ENCODE measurements at places on chromosomes 12 and 14. TPM values are rescaled to one million over a fixed set of nuclear protein-coding genes. Genes with fewer than 3 reads are reported as not detected.

- DNase-seq = no peak
Observed at GRCh38 chr14:37985826-37986470, 221.8 kb upstream of the SSTR1 start.

- DNase-seq = peak; percentile 87
Observed at GRCh38 chr14:103716091-103716801, 636 bp downstream of the ZFYVE21 start.

DNA sequence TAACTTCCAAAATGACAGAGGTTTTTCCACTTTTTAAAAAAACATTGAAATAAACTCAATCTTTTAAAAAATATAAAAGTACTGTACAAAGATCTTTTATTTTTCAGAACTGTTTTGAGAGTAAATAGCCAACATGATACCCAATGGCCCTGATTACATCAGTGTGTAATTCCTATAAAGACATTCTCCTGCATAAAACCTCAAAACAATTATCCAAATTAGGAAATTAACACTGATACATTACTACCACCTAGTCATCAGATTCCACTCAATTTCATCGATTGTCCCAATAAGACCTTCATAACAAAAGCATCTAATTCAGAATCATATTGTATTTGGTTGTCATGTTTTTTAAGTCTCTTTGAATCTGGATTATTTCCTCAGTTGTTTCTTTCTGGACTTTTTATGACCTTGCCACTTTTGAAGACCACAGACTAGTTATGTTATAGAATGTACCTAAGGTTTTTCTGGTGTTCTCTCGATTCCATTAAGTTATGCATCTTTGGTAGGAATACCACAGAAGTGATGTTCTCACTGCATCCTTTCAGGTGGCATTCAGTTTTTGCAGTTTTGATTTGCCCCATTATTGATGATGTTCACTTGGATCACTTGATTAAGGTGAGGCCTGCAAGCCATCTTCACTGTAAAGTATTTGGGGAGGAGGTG, 4.0 kb upstream of the YEATS4 start:
- DNase-seq = no peak

- DNase-seq = no peak
Observed at GRCh38 chr14:92215579-92215978, 93.8 kb downstream of the CPSF2 start.

- no peak for DNase-seq
Observed at GRCh38 chr12:114669401-114670290, 14.3 kb downstream of the TBX3 start.

DNA sequence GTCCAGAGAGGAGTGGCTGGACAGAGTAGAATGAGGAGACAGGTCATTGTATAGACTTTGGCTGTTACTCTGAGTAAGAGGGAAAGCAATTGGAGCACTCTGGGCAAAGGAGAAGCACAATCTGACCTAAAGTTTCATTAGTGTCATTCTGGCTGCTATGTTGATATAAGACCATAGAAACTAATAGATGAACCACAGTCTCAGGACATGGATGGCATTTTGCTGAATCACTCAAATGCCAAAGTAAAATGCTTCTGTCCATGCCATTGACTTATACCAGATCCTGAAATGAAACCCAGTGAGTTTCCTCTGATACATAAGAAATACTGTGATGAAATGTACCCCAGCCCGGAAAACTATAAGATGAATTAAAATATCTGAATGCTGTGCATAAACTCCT, 65.8 kb upstream of the COCH start:
- no peak for DNase-seq

GRCh38 chr12:22738945-22739344, 114.0 kb downstream of the ETNK1 start:
- no peak for DNase-seq

DNA sequence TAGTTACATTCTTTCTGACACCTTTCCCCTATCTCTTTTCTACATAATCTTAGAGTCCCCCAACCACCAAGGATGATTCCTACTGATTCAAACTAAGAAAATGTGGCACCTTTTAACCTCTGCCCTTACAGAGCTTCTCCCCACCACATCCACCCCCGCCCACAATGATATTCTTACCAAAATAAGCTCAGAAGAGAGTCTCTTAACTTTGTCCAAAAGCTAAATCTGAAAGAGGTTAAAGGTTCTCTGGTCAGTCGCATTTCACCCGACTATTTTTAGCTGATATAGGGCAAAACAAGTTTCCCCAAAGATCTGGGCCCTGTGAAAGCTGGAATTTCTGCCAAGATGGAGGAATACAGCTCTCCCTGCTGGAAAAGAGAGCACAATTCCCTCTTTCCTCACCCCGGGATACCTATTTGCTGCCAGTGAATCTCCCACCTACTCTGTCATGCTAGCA, 128.6 kb downstream of the ZFP36L1 start:
- no peak for DNase-seq

- DNase-seq = no peak
Observed at GRCh38 chr12:110344657-110345056, 58.9 kb downstream of the ANAPC7 start.

DNA sequence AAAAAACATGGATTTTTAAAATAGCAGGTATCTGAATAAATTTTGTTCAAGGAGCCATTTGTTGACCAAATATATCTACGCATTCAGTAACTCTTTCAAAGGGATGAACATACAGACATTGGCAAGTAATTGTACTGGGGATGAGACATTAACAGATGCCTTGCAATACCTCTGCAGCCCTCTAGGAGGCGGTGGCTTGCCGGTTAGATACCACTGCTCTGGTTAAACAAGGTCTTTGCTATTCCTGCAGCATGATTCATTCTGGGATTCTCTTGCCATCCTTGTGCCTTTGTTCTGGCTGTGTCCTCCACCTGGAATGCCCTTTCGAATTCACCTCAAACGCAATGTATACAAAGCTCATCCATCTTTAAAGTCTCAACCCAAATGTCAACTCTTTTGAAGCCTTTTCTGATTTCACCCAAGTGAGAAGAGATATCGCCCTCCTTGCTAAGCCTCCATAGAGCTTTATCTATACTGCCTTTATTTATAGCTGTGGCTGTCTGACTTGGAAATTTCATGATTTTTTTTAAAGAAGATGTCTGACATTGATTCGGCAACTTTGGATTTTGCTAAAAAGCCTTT, 131.0 kb upstream of the SRRM4 start:
- no peak for DNase-seq

DNA sequence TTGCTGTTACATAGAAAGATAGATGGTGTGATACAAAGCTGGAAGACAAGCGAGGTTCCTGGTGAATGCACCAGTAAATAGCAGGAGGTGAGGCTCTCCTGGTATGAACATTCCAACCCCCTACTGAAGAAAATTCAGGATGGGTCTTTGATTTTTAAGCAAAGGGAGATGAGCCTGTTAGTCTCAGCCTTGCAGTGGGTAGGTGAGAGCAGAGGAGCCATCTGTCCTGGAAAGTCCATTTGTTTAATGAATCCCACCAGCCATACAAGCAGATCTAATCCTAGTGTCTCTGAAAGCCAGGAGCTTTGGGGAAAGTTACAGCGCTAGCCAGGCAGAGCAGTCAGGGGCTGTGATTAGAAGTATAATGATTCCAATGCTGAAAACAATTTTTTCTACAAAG, 234.8 kb upstream of the FOXN3 start:
- DNase-seq = no peak

GRCh38 chr14:23392613-23393012, 15.5 kb downstream of the MYH6 start:
- no peak for DNase-seq

DNA sequence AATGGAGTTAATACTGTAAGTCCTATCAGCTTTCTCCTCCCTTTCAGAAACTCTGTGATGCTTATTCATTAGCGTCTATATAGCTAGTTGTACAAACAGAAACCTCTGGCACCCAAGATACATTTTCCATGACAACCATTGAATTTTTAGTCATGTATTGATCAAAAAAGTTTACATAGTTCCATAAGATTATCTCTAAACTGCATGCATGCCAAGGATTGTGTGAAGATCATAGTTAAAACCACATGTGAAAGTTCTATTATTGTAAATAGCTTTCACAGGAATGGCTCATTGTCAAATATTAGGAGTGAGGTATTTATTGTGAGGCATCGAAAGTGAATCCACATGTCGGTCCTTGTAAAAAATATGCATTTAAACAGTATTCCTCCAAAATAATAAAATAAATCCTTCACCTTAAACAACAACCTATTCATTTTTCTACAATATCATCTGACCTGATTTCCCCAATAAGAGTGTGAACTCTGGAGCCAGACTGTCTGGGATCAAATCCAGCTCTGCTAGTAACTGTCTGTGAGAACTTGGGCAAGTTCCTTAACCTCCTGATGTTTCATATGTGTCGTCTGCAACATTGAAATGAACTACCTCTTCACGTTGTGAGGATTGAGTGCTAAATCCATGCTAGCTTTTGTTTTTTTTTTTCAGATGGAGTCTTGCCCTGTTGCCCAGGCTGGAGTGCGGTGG, 10.6 kb upstream of the CDKL1 start:
- no peak for DNase-seq

- DNase-seq = no peak
Observed at GRCh38 chr14:25836636-25837035, 761.2 kb downstream of the NOVA1 start.

DNA sequence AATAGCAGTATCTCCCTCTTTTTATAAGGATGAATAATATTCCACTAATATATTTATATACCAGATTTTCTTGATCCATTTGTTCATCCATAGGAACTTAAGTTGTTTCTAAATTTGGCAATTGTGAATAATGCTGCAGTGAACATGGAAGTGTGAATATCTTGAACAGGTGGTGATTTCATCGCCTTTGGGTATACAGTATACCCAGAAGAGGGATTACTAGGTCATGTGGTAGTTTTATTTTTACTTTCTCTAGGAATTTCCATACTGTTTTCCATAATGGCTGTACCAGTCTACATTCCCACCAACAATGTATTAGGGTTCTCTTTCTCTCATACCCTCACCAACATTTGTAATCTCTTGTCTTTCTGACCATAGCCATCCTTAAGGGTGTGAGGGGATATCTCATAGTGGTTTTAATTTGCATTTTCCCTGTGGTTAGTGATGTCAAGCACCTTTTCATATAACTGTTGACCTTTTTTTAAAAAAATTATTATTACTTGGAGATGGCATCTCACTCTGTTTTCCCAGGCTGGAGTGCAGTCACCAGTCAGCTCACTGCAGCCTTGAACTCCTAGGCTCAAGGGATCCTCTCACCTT, 20.5 kb downstream of the PPHLN1 start:
- no peak for DNase-seq

GRCh38 chr14:77219591-77219990, 38.0 kb downstream of the TMEM63C start:
- no peak for DNase-seq

DNA sequence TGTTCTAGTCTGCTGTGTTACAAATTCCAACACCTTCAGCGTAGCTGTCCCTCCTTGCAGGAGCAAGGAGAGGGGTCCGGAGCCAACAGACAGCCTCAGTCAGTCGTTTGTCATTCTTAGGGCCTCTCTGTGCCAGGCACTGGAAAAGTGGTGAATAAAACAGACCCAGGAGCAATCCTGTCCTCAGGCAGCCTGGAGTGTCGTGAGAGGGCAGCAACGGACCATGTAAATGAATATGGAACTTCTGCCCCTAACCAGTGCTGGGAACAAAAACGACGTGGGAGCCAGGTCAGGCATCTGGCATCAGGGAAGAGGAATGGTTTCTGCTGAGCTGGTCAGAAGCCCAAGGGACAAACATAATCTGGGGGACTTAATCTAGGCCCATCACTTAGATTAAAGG, 64.8 kb upstream of the PSMC1 start:
- no peak for DNase-seq

DNA sequence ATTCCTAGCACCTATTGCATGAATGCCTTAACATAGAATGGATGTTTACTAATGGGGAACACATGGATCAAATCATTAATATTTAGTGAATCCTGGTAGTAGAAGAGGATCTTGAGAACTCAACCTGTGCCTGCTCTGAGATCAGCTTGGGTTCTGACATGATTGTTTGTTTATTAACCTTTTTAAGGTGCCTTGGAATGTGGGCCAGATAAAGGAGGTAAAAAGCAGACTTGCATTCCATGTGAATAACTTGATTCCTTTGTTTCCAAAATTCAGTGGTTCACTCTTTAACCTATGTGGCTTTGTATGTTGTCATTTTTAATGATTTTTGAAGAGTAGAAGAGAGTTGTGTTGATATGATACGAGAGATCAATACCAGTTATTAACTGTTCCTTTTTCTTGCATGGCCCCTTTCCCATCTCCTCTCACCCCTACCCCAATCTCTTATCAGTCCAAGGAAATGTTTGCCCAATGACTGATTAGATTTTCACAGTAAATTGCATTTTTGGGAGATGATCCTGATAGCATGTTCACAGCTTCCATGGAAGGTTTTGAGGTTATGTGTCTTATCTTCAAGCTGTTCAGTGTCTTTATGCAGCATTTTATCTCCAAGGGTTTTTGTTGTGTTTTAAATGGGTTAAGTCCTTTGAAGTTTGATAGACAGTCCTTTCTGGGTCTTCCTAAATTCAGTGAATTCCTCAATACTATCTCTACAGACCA, 193.7 kb upstream of the FRMD6 start:
- no peak for DNase-seq

GRCh38 chr14:57182760-57183503, 85.8 kb downstream of the EXOC5 start:
- DNase-seq = no peak

GRCh38 chr12:15756822-15757221, 32.4 kb downstream of the EPS8 start:
- no peak for DNase-seq

GRCh38 chr14:94344389-94344788, 21.3 kb upstream of the SERPINA6 start:
- DNase-seq = no peak

GRCh38 chr12:116552773-116553373, 6.3 kb upstream of the MAP1LC3B2 start:
- no peak for DNase-seq

DNA sequence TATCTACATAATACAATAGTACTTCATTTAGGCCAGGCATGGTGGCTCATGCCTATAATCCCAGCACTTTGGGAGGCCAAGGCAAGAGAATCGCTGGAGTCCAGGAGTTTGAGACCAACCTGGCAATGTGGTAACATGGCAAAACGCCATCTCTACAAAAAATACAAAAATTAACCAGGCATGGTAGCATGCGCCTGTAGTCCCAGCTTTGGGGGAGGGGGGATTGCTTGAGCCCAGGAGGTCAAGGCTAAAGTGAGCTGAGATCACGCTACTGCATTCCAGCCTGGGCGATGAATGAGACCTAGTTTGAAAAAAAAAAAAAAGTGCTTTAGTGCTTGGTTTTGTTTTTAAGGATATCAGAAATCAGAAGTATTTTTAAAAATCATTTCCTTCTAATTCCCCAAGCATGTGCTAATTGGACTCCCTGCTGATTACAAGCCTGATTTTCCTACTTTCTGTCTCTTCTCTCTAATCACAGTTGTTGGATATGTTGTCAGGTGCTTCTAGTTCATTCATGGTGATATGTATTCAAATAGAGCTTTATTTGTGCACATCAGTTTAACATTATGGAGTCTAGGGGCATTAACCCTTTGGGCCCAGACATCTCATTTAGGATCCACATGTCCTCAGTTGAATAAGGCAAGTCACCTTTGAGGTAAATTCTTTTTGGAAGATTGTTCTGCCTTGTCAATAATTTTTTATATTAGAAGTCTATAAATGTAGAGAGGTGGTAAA, 7.0 kb upstream of the KRAS start:
- no peak for DNase-seq

GRCh38 chr12:42666671-42667243, 77.2 kb upstream of the PRICKLE1 start:
- DNase-seq = no peak

Gene C12orf42
- not detected for total RNA-seq

Gene AVPR1A
- 4.0 TPM for total RNA-seq

Gene ARL1
- 121 TPM for total RNA-seq

Gene IPO8
- total RNA-seq = 51.1 TPM

Gene GLS2
- 0.69 TPM for total RNA-seq

Gene P2RX2
- total RNA-seq = not detected

Gene HCAR2
- total RNA-seq = 0.24 TPM

Gene PDE6H
- total RNA-seq = not detected

Gene TUBA1A
- 247 TPM for total RNA-seq

Gene SCNN1A
- 1.9 TPM for total RNA-seq

All from posterior vena cava (tissue), 2 donors.